NCI-H2029 (cell line): ENCODE measurements at places on chromosomes 2 and 18.
A peak's percentile ranks its signal among the peaks of the same experiment; 100 is the strongest.

- DNase-seq: no peak
Measured at GRCh38 chr2:125037135-125037653, 1012.1 kb downstream of the CNTNAP5 start.

DNA sequence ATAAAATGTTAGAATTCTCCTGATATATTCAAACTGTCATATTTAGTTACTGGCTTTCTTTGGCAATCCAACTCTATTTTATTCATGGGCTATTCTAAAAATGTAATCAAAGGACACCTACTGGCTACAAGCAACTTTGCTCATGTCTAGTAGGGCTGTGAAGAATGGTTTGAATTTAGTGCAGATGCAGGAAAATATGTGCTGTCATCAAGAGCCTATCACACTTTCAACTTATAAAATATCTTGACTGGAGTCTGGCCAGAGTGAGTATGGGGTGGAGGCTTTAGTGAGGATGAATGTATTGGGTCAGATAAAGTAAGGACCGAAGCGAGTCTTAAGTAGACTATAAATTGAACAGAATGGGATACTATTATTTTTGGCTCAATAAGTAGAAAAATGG, 343.4 kb upstream of the SPRED2 start:
- no peak for DNase-seq

GRCh38 chr2:190443778-190444481, 35.8 kb downstream of the MFSD6 start:
- DNase-seq: no peak

DNA sequence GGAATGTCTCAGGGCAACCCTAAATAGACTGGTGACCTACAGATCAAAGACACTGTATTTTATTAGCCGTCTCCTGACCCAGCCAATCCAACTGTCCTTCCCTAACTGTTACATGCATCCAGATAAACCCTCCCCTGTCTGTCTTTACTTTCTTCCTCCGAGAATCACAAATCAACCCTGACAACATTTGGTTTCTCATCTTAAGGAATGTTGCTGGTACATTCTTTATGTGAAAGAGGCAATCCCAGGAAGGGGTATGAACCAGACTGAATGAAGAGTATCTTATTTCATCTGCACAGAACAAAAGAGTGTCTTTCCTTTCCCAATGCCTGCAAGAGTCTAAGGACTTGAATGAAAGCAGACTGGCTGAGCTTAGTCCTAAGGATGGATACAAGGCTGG, 113.9 kb upstream of the LTBP1 start:
- no peak for DNase-seq

- DNase-seq: no peak
Measured at GRCh38 chr2:240441993-240442411, 6.5 kb downstream of the GPC1 start.

DNA sequence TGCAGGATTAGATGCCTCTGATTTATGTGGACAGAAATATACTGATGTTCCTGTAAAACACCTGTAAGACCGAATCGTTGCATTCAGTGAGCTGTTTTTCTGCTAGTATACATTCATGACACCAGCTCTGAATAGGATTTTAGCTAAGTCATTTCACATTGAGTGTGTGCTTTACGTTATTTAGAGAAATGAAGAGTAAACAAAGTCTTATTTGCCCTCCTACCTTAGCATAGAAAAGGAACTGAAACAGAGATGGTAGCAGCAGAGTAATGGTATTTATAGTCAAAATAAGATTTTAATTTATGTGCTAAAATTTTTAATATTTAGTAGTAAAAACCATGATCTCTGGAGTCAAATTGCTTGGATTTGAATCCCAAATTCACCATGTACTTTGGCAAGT, 168.0 kb downstream of the CERS6 start:
- no peak for DNase-seq

- no peak for DNase-seq
Measured at GRCh38 chr18:10027461-10027860, 113.6 kb downstream of the VAPA start.

GRCh38 chr2:97993926-97994325, 1.8 kb downstream of the TMEM131 start:
- no peak for DNase-seq

GRCh38 chr2:132667706-132668105, 2.3 kb downstream of the LYPD1 start:
- no peak for DNase-seq

- DNase-seq: no peak
Measured at GRCh38 chr2:161599842-161600241, 24.4 kb upstream of the SLC4A10 start.

- peak; percentile 12 for DNase-seq
Measured at GRCh38 chr2:173866874-173867618, 98.1 kb downstream of the SP3 start.

DNA sequence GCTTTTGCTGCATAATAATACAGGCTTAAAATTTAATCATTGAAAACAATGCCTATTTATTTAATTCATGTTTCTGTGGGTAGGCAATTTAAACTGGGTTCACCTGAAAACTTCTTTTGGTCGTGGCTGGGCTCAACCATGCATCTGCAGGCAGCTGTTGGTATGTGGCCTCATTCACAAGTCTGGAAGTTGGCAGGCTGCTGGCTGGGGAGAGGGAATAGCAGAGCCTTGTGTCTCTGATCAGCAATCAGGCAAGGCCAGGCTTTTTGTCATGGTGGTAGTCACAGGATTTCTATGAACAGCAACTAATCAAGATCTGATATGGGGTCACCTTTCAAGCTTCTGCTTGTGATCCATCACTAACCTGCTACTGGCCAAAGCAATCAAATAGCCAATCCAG, 130.1 kb upstream of the KCNJ3 start:
- DNase-seq: no peak

GRCh38 chr18:79672490-79673276, 6.9 kb upstream of the CTDP1 start:
- DNase-seq: no peak

DNA sequence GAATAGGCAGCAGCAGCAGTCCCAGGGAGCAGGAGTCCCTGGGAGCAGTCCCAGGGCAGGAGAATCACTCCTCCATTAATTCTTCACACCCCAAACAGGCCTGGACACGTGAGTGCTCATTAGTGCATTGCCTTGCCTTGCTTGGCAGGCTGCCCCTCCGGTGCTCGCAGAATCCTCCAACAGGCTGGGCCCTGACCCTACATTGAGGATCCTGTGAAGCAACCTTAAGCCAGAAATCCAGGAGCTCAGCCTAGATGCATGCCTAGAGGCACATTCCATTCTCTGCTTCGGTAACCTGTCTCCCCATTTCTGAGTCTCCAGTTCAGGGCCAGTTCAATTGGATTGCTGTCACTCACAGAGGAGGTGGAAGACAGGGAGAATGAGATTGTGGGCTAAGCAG, 97.4 kb upstream of the LRATD1 start:
- no peak for DNase-seq

- no peak for DNase-seq
Measured at GRCh38 chr2:46988733-46989481, 73.3 kb upstream of the MCFD2 start.

DNA sequence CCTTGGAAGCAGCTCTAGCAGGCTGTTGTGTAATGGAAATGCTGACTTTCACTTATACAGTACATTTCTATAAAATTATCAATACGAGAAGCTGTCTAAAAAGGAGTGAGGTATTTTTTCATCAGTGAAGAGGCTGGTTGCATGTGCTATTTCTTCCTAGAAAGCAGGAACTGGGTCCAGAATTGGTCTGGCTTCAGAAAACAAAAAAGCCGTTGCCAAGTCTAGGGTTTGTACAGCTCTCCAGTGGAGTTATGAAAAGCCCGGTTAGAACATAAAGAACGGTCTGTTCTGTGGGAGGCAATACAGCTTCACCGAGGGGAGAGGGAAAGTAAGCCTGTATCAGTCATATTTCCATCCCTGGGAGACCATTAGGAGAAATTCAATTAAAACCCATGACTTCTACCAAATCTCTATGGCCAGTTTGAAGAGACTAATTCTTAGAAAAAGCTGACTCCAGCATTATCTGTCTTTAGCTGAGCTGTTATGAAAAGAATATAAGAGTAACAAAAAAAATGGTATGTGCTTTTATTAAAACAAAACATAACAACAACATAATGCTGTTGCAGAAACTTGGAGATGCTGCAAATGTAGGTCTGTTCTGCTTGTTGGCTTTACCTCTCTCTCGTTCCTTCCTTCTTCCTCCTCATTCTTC, 217.0 kb downstream of the CMPK2 start:
- no peak for DNase-seq

DNA sequence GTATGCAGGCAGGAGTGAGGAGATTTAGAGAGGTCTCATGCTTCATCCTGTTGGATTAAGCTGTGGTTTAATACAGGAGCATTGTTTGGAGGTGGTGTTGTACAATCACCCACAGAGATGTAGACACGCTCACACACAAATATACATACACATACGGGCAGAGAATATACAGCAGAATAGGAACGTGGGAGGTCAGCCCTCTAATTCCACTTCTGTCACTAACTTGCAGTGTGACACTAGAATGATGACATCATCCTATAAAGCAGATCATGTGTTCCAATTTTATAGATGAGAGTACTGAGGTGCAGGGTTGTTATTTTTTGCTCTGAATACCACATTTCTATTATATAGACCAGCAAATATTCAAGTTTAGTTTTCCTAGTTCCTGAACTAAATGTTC, 54.4 kb downstream of the TRIB2 start:
- DNase-seq: no peak

- no peak for DNase-seq
Measured at GRCh38 chr2:189506514-189506976, 65.3 kb downstream of the WDR75 start.

DNA sequence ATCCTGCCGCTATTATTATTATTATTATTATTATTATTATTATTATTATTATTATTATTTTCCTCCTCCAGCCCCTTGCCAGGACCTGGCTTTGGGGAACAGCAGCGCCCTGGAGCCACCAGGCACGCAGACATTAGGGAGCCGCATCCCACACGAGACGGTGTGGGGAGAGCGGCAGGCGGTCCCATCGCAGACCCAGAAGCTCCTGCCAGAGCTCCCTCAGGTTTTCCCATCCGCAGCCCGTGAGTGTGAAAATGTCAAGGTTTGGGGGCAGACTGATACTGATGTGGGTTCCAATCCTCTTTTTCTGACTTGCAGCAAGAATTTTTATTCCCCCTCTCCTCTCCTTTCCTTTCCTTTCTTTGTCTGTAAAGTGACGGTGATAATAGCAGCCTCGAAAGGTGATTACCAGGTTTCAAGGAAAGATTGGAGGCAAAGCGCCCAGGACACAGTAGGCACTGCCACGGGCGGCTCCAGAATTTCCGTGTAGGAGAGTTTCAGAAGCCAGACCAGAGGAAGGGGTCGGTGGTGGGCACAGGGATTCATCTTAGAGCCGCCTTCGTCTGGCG, 816 bp downstream of the SCTR start:
- no peak for DNase-seq

DNA sequence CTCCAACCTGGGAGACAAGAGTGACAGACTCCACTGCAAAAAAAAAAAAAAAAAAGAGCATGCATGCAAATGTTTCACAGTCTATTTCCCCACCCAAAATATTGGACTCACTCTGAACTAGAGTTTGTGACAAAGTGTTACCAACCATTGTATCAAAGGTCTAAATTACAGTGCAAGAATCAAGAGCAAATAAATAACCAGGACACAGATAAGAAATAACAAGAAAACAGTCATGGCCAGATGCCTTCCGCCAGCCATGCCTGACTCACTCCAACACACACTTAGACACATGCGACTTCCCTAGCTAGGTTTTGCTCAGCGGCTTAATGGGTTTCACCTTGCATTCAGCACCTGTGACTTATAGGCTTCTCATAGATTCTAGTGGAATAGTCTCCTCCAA, 62.8 kb downstream of the CYB5A start:
- no peak for DNase-seq

DNA sequence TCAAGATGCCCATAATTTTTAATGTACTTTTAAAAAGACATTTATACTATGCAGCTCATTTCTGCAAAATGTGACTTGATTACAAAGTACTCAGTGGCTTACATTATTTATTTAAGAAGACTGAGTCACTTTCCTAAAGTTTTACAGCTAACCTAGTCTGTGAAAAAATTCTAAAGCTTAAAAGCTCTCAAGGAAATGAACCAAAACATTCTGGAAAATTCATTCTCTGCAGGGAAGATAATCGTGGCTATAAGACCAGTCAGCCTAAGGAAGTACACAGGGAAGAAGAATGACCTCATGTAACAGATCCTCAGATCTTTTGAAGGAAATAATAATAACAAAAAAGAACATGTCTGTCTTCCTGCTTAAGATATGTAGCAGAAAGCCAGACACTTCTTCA, 232.1 kb upstream of the STK17B start:
- no peak for DNase-seq

GRCh38 chr2:158713523-158714138, 81.5 kb upstream of the DAPL1 start:
- no peak for DNase-seq

DNA sequence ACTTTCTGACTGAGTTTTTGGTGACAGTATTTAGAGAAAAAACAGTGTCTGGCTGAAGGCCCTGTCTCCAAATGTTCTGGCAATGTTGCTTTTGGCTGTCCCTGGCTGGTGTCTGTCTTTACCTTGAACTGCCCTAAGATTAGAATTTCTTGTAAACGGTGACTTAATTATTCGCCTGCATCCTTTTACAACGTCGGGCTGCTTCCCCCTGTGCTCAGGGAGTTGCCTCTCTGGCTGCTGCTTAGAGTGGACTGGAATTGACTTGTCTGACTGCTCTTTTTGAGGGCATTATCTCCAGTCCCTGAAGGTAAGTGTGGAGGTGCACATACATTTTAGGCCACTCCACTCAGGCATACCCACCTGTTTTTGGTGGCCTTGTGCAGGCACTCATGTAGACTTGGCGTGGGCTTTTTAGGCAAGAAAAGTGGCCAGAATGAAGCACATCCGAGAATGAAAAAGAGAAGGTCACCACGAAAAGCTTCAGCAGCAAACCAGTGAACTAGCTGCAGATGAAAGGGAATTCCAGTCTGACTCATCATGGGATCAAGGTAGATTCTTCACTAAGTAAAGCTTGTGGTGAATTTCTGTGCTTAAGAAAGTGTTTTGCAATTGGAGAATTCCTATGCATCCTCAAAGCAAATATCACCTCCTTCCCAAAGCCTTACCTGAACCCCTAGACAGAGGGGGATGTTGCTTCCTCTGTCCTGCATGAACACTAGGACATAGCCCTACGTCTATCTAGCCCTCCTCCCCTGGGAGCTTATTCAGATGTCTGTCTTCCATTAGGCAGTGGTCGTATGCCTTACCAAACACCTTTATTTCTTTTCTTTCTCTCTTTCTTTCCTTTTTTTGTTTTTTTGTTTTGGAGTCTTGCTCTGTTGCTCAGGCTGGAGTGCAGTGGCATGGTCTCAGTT, 230.3 kb upstream of the TRIB2 start:
- DNase-seq: no peak

DNA sequence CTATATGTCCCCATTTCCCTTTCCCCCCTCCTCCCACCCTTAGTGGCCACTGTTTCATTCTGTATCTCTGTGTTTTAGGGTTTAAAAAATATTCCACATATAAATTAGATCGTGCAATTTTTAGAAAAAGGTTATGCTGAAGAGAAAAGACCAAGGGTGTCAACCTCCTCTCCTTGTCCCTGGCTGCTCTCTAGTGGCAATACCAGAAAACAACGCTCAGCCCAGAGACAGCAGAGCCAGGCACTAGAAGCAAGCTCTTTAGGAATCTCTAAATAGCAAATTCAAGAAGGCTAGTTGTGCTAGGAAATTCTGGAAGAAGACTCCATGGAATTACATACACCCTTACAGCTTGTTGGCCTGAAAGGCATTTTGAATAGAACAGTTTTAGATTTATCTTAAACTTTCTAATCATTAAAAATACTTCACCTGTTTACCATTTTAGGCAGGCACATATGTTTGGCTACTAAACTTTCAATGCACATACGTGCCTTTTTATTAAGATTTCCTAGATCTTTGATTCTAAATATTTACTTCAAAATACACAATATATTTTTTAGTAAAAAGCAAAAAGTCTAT, 35.1 kb upstream of the RASGRP3 start:
- DNase-seq: peak; percentile 39
